WTC11 (cell line): ENCODE measurements at places on chromosomes 7 and 10.

DNA sequence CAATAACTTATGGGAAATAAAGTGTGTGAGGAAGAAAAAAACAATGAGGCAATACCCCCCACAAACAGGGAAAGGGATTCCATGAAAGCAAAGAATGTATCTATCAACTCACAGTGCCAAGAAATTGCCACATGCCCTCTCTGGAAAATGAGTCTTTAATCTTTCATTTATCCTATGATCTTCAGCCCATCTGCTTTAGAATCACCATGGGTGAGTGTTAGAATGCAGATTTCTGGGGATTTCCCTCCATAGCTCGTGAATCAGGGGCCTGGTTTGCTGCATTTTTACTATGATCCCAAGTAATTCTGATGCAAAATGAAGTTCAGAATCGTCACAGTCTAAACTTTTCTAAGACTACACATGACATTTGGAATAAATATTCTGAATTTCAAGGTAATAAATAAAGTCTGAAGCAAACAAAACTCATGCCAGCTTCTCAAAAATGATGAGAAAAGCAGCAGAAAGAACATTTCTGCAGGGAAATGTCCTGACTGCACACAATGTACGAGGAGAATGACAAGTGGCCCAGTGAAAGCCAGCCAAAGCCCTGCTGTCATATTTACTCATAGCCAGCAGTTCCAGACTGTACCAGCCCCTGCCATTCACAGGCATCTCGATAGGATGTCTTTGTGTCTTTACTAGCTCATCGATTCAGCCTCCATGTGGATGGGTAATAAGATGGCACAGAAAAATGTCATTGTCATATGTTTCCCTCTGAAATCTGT is 167.1 kb downstream of the ELMO1 start:
- H3K4me3 ChIP-seq = no peak overlapping the region
- peak overlapping the region; percentile 6; the same call in 1 of the 2 replicates for H3K27ac ChIP-seq
- DNase-seq = no peak
- no peaks in the 10 kb centered on the region for H3K36me3 ChIP-seq
- H3K4me1 ChIP-seq = peaks cover 47% of the 10 kb centered on the region

- no peaks in the 10 kb centered on the region for H3K27me3 ChIP-seq
- H3K36me3 ChIP-seq = no peaks in the 10 kb centered on the region
- H3K27ac ChIP-seq = peak overlapping the region; percentile 57
Observed at GRCh38 chr10:100043796-100044195, 34.0 kb upstream of the DNMBP start.

DNA sequence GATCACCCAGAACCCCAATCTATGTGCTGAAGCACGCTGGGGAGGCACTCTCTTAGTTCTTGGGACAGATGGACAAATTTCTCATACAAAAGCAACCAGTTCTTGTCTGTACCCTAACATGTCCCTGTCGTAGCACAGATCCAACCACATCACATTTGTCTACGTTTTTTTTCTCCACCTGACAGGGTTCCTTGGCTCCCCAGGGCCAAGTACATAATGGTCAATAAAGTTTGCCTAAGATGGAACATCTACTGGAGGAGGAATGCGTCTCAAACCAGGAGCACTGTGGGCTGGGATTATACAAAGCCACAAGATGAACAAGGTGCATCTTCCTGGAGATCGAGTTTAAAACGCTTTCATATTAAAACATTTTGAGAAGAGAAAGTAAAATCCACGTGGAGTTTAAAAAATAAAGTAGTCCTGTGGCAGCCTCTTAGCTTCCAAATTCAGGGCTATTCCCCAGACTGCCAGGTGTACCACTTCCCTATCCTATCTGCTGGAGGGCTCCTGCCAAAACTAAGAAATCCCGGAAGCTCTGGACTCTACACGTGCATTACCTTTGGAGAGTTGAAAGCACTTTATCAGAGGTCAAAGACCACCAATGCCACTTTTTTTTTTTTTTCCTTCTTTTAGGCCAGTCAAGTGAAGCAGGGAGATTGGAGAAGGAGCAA is 1.4 kb downstream of the TMEM243 start:
- no peak for DNase-seq
- no peak overlapping the region for H3K27ac ChIP-seq
- H3K36me3 ChIP-seq = peaks cover 21% of the 10 kb centered on the region
- no peaks in the 10 kb centered on the region for H3K27me3 ChIP-seq
- H3K4me3 ChIP-seq = peak overlapping the region; percentile 93
- H3K4me1 ChIP-seq = peaks cover 23% of the 10 kb centered on the region

DNA sequence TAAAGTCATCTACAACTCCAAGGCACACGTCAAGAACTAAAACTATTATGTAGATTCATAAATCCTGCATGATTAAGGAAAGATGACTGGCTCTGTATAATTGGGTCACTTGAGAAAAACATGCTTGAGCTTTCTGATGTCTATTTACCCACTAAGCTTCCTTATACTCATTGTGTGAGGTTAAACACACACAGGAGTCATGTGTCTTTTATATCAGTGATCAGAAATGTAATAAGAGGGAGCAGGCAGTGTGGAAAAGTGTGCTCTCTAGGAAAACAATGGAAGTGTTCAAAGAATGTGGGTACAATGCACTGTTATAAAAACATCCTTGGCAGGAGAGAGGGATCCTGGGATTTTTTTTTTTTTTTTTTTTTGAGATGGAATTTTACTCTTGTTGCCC is 108.6 kb upstream of the ARID5B start:
- no peak overlapping the region for H3K27ac ChIP-seq
- no peaks in the 10 kb centered on the region for H3K36me3 ChIP-seq
- no peak overlapping the region for H3K4me3 ChIP-seq
- H3K27me3 ChIP-seq = no peaks in the 10 kb centered on the region
- DNase-seq = no peak

- H3K4me3 ChIP-seq = no peak overlapping the region
- no peaks in the 10 kb centered on the region for H3K36me3 ChIP-seq
- peaks cover 8% of the 10 kb centered on the region for H3K27me3 ChIP-seq
- H3K4me1 ChIP-seq = peaks cover 15% of the 10 kb centered on the region
- H3K27ac ChIP-seq = no peak overlapping the region
- DNase-seq = no peak
Observed at GRCh38 chr7:32227746-32228145, 157.5 kb upstream of the PDE1C start.

DNA sequence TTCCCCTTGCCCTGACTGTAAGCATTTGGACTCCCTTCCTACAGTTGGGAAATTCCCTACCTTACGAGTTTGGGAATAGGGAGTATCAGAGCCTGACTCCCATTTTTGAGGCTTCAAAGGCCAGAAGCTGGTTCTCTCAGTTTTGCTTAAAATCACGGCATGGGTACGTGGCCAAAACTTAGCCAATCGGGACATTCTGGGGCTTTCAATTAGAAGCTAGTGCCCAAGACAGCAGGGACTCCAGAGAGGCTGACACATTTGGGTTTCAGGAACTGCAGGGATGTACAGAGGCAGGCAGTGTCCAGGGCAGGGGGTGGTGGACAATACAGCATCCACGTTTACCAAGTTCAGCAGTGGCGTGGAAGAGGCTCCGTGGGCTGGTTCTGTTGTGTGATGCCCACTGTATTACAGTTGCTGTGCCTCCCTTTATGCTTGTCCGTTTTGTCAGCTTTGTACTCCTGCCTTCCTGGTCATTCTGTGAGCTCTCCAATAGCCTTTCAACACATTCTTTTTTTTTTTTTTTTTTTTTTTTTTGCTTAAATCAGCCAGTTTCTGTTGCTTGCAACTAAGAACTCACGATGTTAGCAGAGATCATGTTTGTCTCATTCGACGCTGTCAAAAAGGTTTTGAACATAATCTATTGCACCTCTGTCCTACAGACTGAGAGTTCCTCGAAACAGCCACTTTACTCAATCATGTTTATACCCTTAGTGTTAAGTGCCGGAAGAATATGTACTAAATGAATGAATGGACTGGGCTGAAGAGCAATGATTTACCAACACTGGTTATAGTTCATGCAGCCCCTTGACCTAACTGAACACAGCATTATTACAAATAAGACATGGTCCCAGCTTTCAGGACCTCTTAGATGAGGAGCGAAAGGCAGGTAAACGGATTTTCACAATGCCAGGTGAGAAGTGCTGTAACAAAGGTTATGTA is 1.1 kb downstream of the GGCT start:
- peak overlapping the region; percentile 85 for H3K4me3 ChIP-seq
- peaks cover 31% of the 10 kb centered on the region for H3K36me3 ChIP-seq
- peaks cover 21% of the 10 kb centered on the region for H3K27me3 ChIP-seq
- peaks cover 28% of the 10 kb centered on the region for H3K4me1 ChIP-seq

- no peak for DNase-seq
- no peak overlapping the region for H3K4me3 ChIP-seq
Observed at GRCh38 chr7:35702541-35702940, 7.6 kb upstream of the HERPUD2 start.

DNA sequence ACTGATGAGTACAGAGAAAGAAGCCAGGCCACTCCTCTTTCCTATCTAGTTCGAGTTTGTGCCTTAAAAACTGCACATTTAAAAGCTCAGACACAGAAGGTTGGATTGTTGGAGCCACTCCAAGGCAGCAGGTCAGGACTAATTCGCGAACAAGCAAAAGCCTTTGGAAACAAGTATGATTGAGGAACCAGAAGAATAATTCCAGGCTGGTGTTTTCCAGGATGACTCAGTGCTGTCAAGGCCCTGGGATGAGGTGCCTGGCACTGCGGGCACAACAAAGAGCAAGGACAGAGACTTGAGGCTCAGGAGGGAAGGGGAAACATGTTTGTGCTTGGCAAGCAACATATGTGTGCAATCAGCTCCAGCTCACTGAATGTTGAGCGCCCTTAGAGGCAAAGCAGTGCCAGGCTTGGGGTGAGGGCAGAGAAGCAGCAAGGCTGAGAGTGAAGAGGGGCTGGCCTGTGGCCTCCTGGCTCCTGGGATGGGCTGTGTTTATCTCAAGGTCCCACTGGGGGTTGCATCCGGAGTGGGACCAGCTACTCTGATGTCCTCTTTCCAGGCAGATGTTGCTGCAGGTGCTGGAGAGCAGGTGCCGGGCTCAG is 44.1 kb downstream of the VSTM4 start:
- no peak overlapping the region for H3K27ac ChIP-seq
- no peak overlapping the region for H3K4me3 ChIP-seq
- no peaks in the 10 kb centered on the region for H3K4me1 ChIP-seq

- no peaks in the 10 kb centered on the region for H3K36me3 ChIP-seq
- no peaks in the 10 kb centered on the region; the same call in none of the 2 replicates for H3K27me3 ChIP-seq
- H3K27ac ChIP-seq = no peak overlapping the region
- no peak overlapping the region for H3K4me3 ChIP-seq
Observed at GRCh38 chr10:123633636-123634035, 32.5 kb upstream of the GPR26 start.

GRCh38 chr7:474605-475424 is 44.8 kb downstream of the PDGFA start:
- H3K27me3 ChIP-seq = no peaks in the 10 kb centered on the region
- DNase-seq = peak; percentile 6
- no peak overlapping the region for H3K4me3 ChIP-seq
- H3K4me1 ChIP-seq = no peaks in the 10 kb centered on the region; the same call in 1 of the 2 replicates
